ENCODE measurements at places on chromosomes 6 and 20.

DNA sequence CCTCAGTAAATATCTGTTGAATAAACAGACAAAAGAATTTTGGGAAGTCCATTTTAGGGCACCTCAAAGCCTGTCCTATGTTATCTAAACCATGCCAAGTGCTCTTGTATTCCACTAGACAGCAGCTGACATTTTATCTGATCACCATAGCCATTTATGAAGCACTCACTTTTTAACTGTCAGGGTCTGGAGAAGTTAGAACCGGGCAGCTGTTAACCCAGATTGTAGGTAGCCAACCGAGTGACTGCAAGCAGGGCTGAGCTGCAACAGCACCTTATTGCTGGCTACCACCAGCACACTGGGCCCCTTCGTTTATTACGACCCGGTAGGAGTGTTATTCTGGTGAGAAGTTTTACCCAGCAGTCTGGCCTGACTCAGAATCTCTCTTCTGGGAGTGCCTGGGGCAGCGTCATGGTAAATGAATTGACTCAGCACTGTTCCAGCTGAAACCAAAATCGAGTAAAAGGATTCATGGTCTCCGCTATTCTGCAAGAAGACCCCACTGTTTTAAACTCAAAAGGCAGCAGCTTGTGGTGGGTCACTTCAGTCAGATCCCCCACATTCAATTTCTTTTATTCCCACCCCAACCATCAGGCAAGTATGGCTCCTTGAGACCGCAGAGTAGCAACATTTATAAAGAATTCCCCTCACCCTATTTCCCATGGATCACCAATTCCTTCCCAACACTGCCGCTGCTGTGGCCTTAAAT is 1.7 kb downstream of the UBE2V1 start:
- no peak for DNase-seq

- no peak for DNase-seq
These were observed 72.3 kb downstream of the SLC16A10 start for GRCh38 chr6:111159633-111160032.

GRCh38 chr6:110307368-110307767 is 50.8 kb downstream of the METTL24 start:
- DNase-seq = no peak

- DNase-seq = no peak
These were observed 217.0 kb downstream of the DLL1 start for GRCh38 chr6:170073846-170074245.

DNA sequence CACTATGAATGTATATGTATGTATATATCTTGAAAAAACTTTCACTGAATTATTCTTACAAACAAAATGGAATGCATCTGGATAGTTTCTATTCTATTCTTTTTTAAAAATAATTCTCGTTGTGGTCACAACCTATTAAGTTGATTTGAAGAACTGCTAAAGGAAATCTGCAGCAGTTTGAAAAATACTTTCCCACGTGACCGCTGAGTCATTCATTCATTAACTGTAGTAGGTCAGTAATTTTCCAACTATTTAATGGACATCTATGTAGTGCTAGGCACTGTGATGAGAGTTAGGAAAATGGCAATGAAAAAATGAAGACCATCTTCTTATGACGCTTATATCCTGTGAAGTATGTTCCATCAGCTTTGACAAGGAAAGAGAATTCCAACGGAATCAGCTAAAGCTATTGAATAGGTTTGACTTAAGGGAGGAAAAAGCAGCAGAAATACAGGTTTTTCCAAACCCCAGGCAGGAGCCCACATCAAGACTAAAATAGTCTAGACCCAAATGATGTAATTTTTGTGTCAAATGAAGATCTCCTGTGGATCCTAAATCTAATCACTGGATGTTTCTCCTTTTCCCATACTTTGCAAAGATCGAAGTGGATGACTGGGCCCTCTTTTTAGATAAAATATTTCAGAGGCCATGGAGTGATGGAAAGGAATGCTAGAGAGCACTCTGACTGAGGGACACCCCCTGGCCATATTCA is 4.1 kb upstream of the EFHC1 start:
- no peak for DNase-seq

DNA sequence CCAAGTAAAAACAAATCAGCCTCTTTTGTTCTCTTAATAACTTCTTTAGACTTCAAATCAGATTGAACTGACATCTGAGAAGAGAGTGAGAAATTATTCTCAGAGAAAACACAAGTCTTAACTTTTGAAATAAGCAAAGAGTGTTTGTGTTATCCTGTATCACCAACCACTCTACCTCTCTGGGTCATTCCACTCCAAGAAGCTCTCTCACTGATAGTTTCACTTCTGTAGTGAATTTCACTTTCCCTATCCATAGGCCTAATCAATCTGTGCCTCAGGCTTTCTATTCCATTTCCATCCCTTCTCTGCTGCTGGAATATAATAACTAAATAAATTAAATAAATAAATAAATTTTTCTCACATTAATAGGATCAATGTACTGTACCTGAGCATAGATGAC is 235.0 kb downstream of the HTR1B start:
- no peak for DNase-seq

GRCh38 chr6:115898246-115898645 is 162.4 kb downstream of the FRK start:
- no peak for DNase-seq

GRCh38 chr6:150412221-150412620 is 43.4 kb downstream of the IYD start:
- DNase-seq = no peak

DNA sequence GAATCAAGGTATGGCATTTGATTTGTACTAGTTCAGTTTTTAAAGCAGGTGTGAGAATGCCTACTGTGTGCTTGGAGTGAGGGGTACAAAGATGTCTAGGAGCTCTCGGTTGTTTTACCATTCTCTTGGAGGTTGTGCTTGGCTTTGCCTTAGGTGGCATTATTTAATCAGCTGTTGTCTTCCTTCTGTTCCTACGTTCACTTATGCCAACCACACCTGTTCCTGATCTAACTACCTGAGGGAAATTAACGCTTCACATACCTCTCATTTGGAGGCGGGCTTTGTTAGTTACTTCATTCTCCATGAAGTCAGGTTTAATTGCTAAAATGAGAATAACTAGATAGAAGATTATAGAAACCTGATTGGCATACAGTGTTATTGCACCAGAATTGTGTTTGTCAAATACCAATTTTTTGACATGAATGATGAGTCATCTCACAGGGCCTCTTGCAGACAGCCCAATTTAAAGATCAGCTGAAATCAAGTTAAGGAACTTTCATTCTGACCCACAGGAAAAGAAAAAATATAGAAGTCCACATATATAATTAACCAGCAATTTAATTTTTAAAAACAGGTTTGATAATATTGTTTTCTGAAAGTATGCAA is 24.8 kb upstream of the PBOV1 start:
- no peak for DNase-seq

DNA sequence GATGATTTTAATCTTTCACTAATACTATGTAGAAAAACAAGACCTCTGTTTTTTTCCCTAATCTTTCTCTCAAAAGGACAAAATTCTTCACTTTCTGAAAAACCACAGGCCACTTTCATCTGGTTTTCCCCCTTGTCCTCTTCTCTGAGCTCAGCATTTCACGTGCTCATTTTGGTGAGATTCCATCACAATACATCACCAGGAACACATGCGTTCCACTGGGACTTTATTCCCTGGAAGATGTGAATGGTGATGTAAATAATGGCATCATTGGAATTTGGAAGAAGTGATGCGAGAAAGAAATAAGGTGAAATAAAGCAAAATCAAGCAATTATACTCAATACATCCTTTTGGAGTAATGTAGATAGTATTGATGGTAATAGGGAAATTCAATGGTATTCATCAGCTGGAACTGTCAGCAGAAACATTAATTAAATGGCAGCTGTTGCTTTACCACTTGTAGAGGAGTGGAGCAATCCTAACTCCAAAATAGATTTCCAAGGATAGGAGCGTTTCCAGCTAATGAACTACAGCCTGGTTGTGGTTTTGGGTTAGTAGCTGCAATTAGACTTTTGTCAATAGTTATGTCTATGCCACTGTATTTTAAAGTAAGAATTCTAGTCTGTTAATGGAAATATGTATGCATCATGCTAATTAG is 11.5 kb downstream of the FILIP1 start:
- DNase-seq = no peak

- no peak for DNase-seq
These were observed 932.1 kb upstream of the MANEA start for GRCh38 chr6:94645191-94645590.

DNA sequence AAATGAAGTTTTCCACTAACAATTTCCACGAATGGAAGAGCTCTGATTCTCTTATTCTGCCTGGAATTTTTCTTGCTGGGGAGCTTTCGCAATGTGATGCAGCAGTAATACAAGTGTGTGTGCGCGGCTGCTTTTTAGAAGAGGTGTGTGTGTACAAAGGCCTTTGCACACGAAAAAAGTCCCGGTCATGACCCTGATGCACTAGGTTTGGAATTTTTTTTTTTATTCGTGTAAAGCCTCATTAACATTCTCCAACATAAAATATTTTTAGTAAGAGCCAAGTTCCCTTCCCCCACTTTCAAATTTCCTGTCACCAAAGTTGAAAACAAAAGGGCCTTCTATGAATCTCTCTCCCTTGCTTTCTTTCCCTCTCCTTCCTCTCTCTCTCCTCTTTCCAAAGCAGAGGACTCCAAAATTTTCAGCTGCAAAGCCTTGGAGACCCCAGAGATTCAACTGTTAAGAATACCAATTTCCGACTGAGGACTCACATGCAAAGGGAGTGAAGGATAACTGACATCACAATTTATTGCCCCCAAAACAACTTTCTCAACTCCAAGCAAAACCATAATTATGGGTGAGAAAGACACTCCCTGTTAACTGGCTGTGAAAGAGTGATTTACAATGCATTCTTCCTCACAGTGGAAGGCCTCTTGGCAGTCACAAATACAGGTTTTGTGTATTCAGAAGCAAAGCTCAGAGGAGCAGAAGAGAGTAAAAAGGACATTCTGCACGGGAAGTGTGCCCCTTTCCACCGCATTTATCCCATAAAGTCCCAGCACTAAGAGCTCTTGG is 421.2 kb upstream of the JARID2 start:
- DNase-seq = no peak

GRCh38 chr6:150857945-150858308 is 7.6 kb upstream of the MTHFD1L start:
- no peak for DNase-seq

- no peak for DNase-seq
These were observed 31.8 kb upstream of the CCDC167 start for GRCh38 chr6:37531437-37532036.

DNA sequence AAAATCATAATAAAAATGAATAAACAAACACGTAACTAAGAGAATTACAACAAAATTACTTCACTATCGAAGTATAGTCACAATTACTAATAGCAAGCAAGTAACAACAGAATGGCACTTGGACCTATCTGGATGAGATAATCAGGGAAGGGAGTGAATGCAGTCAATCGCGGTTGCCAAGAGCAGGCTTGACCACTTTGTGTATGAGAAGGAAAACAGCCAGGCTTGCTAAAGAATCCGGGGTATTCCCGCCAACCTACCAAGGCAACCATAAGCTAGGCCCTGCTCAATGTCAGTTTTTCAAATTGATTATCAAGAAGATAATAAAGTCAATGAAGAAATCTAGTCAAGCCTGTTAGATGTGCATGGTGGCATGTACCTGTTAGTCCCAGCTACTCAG is 39.7 kb downstream of the PXDC1 start:
- no peak for DNase-seq

DNA sequence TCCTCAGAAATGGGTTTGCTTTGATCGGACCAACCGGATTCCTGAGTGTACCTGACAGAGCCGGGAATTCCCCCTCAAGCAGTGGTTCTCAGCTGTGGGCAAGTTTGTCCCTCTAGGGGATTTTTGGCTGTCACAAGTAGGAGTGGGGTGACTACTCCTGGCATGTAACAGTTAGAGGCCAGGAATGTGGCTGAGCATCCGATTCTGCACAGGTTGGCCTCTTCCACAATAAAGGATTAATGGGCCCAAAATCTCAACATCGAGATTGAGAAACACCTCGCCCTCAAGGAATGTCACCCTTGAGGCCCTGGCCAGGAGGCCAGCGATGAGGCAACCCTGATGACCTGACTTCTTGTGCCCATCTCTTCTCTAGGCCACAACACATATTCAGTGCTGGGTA is 7.9 kb downstream of the AGPAT4 start:
- no peak for DNase-seq

All from amygdala (tissue), 56 donors.